DMS79 treated with DMSO at 0.1 percent for 48 hours (cell line): ENCODE measurements at places on chromosomes 16 and 17.

- no peak for DNase-seq
These were observed 66.7 kb downstream of the FTO start for GRCh38 chr16:53770641-53771040.

DNA sequence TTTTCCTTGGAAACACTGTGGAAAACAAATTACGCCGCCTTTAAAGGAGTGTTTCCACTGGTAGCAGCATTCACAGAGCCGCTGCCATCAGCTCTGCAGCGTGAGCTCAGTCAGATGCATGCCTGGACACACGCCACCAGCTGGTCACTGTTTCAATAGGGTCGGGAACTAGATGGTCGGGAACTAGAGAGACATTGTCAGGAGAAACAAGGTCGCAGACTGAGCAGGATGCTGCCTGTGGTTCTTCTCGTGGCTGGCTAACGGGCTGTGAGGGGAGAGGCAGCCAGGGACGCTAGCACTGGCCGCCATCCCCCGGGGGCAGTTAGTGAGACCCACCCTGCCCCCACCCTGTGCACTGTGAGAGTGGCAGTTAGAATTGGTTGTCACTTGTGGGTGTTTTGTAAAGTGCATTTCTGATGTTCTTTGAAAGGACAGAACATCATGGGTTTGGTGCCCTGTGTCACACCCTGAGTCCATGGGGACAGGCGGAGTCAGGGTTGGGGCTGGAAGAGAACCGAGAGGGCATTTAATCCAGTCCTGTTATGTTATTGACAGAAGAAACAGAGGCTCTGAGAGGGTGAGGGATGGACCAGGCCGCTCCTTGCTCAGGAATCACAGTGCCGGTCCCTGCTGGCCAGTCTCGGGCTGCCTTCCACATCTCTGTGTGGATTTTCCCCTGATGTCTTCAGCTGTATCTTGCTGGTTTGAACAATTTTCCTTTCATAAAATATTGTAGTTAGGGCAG is 86.3 kb downstream of the SPECC1 start:
- no peak for DNase-seq

GRCh38 chr17:19672009-19672750 is 23.6 kb downstream of the ALDH3A2 start:
- DNase-seq: peak; percentile 63

DNA sequence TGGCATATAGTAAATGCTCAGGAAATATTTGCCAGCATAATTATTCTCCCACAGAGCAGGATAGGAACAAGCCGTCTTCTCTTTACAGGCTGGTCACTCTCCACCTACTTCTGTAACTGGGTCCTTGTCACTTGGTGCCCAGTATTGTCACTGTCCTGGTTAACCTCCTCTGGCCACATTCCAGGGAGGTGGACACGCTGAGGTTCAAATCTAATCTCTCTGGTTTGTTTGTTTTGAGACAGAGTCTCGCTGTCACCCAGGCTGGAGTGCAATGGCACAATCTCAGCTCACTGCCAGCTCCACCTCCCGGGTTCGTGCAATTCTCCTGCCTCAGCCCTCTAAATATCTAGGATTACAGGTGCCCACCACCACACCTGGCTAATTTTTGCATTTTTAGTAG is 15.6 kb downstream of the SBK1 start:
- no peak for DNase-seq

DNA sequence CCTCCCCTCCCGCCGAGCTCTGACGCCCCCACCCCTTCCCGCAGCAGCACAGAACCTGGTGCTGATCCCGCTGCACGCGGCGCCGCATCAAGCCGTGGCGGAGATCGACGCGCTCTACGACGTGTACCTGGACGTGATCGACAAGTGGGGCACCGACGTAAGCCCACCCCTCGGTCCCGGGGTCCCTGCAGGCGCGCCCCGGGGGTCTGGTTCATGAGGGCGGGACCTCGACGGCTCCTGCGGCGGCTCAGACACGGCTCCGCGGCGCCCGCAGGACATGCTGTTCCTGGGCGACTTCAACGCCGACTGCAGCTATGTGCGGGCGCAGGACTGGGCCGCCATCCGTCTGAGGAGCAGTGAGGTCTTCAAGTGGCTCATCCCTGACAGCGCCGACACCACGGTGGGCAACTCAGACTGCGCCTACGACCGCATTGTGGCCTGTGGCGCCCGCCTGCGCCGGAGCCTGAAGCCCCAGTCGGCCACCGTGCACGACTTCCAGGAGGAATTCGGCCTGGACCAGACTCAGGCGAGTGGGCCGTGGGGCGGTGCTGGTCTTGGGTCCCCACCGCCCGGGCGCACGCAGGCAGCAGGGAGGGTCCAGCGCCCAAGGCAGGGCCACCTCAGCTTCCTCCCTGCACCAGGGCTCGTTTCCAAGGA is 1.4 kb downstream of the DNASE1L2 start:
- no peak for DNase-seq

GRCh38 chr17:76446449-76447231 is 6.3 kb downstream of the UBE2O start:
- DNase-seq: no peak

GRCh38 chr16:27689711-27690110 is 139.8 kb downstream of the KATNIP start:
- DNase-seq: no peak

- no peak for DNase-seq
These were observed 86.4 kb downstream of the IRX3 start for GRCh38 chr16:54200161-54200534.

DNA sequence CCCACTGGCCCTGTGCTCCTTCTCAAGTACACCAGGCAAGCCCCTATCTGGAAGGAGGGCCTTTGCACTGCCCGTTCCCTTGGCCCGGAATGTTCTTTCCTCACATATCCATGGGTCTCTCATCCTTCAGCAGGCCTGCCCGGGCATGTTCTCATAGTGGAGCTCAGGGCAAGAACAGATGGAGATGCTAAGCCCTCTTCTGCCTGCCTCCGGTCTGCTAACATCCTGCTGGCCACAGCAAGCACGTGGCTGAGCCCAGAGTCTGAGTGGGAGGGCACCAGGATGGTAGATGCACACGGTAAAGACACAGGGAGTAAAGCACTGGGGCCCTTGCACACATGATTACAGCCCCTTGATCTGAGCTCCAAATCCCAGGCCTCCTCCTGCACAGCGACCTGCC is 19.8 kb upstream of the ANKRD40CL start:
- DNase-seq: no peak

- DNase-seq: peak; percentile 24
These were observed 922 bp upstream of the MRPL58 start for GRCh38 chr17:75011401-75012095.

DNA sequence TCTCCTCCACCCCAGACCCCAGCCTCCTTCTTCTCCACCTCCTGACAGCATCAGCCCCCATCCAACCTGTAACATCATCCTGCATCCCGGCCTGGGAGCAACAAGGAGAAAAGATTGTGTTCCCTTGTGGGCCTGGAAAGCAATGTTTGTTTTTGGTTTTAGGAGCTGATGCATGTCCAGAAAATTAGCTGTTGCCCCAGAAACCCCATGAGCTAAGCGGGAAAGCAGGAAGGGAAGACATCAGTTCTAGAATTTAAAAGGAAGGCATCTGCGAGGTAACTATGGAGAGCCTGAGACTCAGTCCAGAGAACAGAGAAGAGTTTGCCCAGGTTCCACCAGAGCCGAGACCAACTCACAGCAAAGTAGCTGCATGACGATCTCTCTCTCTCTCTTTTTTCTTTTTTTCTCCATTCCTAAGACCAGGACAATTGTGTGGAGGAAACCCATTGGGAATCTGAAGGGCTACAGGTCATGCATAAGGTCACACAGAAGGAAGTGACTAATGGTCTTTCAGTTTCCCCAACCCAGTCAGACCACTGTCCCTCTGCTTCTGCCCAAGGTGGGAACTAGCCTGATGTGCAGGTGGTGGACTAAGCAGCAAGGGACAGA is 124.4 kb downstream of the SLC39A11 start:
- peak; percentile 9 for DNase-seq

- DNase-seq: peak; percentile 12
These were observed 45.0 kb upstream of the SMURF2 start for GRCh38 chr17:64707050-64707591.

GRCh38 chr16:68331879-68332410 is 21.1 kb downstream of the PRMT7 start:
- no peak for DNase-seq

DNA sequence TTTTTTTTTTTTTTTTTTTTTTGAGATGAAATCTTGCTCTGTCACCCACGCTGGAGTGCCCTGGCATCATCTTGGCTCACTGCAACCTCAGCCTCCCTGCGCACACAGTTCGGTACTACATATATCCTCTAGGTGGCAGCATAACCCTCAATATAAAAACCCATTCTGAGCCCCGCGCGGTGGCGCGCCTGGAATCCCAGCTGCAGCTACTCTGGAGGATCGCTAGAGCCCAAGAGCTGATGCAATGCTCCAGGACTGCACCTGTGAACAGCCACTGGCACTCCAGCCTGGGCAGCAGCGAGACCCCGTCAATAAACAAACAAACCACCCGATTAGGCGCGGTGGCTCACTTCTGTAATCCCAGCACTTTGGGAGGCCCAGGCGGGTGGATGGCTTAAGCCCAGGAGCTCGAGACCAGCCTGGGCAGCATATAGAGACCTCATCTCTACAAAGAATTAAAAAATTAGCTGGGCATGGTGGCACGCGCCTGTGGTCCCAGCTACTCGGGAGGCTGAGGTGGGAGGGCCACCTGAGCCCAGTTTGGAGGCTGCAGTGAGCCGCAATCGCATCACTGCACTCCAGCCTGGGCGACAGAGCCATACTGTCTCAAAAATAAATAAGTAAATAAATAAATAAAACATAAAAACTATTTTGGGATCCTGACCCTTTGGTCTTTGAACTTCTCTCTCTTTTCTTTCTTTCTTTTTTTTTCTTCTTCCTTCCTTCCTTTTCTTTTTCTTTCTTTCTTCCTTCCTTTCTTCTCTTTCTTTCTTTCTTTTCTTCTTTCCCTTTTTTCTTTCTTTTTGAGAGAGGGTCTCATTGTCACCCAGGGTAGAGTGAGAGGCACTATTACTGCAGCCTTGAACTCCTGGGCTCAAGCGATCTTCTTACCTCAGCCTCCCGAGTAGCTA is 15.4 kb upstream of the AKAP10 start:
- peak; percentile 75 for DNase-seq

- no peak for DNase-seq
These were observed 327.9 kb downstream of the HS3ST4 start for GRCh38 chr16:26019381-26020242.

DNA sequence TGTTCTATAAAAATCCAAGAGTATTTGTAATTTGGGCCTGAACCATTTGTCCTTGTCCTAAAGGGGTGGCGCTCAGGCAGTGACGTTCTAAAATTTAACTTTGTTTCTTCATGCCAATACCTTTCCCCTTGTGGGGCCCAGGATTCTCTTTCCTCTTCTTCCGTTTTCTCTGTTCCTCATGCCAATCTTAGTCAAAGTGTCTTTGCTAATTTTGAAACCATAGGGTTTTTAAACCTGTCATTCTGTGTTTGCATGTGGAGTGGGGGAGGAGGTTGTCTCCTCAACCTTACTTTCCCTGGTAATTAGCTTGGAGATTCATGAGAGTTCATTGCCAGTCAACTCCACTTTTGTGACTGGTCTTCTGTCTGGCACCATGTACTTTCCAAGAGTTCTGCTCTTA is 337.1 kb downstream of the MAF start:
- DNase-seq: no peak

DNA sequence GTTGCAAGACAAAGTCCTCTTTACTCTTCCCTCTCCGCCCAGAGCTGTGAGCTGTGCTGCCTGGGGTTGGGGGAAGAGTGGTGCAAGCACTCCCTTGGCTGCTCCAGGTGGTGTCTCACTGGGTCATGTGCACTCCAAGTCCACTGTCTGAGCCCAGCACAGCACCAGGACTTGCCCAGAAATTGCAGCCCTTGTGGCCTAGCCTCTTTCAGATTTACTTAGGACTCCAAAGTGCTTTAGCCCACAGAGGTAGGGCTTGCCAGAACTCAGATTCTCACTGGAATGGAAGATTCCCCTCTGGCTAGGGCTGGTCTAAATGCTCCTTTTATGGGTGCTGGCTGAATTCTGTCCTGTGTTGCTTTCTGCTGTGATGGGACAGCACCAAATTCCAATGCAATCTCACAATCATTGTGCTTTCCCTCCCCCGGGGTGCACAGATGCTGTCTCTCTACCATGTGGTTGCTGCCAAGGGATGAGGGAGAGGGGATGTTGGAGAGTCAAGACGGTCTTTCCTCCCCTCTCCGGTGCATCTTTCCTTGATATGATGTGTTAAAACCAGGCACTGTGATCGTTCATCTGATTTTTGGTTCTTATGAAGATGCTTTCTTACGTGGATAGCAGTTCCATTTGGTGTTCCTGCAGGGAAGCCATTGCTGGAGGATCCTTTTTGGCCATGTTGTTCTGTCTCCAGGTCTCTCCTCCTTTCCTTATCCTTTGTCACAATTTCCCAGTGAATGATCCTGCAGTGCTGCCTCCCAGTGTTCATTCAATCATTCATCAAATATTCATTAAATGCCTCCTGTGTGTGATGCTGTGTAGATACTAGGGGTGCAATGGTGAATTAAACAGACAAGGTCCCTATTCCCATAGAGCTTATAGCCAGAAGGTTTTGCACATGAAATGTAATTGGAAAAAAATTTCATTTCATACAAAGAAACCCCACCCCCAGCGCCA is 216.3 kb downstream of the SPECC1 start:
- no peak for DNase-seq

DNA sequence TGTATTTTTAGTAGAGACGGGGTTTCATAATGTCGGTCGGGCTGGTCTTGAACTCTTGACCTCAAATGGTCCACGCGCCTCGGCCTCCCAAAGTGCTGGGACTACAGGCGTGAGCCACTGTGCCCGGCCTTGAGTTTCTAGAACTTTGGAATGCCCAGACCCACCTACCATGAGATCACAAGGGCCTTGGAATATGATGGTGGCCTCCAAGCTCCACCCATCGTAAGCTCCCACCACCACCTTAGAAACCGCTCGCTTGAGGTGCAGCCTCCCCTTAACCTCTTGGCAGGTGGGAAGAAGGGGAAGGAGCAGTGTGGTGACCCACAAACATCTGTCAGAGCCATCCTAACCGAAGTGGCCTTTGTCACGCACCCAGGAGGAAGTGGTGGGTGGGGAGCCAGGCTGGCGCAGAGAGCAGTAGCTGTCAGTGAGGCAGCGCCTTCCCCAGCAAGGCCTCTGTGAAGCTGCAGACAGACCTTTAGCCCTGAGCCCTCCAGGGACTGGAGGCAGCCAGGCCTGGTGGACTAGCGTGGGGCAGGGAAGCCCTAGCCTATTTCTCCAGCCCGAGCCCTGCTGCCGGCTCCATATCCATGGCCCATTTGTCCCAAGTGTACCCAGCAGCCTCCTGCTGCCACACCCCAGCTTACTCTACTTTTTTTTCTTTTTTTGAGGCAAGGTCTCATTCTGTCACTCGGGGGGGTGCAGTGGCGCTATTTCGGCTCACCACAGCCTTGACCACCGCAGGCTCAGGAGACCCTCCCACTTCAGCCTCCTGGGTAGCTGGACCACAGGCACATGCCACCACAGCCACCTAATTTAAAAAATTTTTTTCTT is 13.1 kb upstream of the SEPHS2 start:
- DNase-seq: no peak

GRCh38 chr16:70594569-70594968 is 51.8 kb upstream of the IL34 start:
- DNase-seq: peak; percentile 69

GRCh38 chr16:86072328-86073102 is 173.6 kb downstream of the IRF8 start:
- peak; percentile 28 for DNase-seq

GRCh38 chr17:38663964-38664644 is 10.7 kb downstream of the EPOP start:
- no peak for DNase-seq

- DNase-seq: no peak
These were observed 13.4 kb downstream of the FBF1 start for GRCh38 chr17:75927286-75927922.

- DNase-seq: no peak
These were observed 3.2 kb upstream of the EXOSC6 start for GRCh38 chr16:70254965-70255286.

GRCh38 chr16:69465083-69465721 is 40.8 kb downstream of the CYB5B start:
- DNase-seq: no peak
